Activated effector memory CD4-positive, alpha-beta T cell treated with Interleukin-2 at 50 U/mL for 16 hours (primary cell): ENCODE measurements at places on chromosomes 6 and 20.

- no peak for DNase-seq
Observed at GRCh38 chr20:58432186-58432954, 43.3 kb downstream of the VAPB start.

DNA sequence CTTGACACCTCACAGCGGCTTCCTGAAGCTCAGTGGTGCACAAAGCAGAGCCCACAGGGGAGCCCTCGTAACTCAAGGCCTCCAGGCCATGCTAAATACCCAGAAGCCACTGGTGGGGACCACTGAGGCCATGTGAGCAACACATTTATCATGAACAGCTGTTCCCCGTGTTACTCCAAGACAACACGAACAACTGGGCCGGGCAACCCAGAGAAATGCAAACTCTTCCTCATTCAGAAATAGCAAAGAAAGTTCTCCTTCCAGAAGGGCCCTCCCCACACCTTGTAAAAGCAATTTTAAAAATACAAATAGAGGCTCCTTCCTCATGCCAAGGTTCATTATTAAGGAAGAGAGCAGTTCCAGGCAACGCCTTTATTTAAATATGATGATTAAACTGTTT, 36.3 kb upstream of the SLCO4A1 start:
- no peak for DNase-seq

DNA sequence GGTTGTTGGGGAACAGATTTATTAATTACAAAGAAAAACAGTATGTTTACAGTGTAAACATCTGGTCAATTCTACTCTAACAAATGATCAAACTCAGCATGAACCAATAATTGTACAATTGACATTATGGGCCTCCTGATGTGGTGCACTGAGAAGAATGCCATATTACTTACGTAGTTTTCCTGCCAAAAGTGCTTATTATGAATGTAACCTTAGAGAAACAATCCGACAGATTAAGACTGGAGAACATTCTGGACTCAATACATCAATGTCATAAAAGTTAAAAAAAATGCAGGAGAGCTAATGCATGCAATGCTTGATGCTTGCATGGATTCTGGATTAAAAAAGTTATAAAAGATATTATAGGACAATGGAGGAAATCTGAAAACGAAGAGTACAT, 69.0 kb downstream of the LYRM4 start:
- no peak for DNase-seq

DNA sequence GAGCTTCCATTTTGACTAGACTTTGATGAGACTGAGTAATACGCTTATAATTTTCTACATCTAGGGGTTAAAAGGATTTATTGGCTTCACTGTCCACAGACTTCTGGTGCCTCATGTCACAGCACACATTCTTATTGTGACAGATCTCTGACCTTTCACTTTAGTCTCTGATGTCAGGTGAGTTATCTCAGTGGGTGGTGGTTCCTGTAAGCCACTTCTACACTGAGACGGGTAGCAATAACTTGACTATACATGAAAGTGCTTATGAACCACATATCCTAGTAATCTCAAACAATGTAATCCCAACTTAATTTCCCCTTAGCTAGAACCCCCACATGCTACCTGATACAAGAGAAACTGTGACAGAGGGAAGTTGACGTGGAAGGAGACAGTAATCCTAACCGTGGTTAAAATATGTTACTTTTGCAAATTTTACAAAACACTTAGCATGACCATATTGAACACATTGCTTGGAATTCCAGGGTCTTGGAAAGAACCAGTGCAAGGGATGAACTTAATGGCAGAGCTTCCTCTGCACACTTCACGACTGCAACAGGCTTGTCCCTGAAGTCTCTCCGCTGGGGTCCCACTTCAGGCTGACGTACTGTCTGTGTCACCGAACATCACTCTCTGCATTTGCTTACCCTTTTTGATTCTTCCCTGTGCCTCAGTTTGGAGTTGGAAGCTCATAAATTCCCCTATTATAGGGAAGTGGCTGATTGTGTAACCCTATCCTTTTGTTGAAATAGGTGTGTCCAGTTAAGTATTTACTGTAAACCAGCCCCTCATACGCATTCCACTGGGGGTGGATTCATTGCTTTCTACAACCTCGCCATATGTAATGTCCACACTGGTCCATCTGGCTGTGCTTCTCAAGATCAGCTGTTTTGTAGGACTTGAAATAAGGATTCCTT, 6.4 kb upstream of the TRIM40 start:
- DNase-seq: no peak

DNA sequence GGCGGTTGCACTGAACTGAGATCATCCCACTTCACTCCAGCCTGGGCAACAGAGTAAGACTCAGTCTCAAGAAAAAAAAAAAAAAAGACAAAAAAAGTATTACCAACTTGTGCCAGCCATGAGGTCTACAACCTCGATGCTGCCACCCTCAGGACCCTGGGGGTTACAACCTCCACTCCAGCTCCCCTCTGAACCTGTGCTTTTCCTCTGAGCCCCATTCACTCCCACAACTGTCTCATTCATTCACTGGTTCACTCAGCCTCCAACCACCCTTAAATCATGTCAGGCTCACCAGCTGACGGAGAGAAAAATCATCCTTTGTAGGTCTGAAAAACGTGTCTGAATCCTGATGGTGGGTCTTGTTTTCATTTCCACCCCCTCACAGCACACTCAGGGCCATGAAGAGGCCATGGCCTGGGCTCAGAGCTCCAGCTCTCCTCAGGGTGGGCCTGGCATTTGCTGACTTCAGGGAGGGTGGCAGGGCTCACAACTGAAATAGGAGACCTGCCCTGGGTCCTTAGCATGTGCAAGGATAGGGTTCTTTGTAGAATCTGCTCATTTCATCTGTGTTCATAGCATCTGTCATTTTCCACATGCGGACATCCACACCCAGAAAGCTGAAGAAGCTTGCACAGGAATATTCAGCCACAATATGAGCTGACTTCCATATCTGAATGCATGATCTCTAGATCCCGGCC, 1.9 kb upstream of the ULBP1 start:
- no peak for DNase-seq

DNA sequence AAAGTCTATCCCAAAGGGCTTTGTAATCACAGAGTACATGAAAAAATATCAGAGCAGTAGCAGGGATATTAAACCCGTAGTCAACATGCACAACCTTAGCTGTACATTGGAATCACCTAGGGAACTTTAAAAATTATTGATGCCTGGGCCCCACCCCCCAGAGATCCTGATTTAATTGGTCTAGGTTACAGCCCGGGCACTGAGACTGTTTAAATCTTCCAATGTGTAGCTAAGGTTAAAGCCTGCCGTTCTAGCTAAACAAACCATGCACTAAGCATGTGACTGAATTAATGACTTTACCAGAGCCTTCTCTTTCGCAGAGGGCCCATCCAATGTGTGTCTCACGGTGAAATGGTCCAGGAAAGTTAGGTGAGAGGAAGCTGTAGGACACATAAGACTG, 14.1 kb upstream of the JAG1 start:
- DNase-seq: no peak

DNA sequence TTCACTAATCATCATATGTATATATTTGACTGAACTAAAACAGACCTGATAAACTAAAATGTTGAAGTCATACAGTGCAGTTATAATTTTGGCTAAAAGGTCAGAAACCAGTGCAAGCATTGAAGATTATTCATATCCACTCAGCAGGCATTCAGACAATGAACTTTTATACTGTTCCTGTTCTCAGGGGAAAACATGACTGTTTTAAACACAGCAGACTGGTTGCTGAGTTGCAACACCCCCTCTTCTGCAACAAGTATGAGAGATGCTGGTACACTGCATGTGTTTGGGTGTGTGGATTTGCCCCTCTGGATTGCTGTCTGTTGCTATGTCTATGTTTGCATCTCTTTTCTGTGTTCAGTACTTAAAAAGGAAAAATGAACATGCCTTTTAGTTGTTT, 206.8 kb downstream of the EYA4 start:
- DNase-seq: no peak

- DNase-seq: no peak
Observed at GRCh38 chr6:9437836-9438235, 977.0 kb downstream of the TFAP2A start.

DNA sequence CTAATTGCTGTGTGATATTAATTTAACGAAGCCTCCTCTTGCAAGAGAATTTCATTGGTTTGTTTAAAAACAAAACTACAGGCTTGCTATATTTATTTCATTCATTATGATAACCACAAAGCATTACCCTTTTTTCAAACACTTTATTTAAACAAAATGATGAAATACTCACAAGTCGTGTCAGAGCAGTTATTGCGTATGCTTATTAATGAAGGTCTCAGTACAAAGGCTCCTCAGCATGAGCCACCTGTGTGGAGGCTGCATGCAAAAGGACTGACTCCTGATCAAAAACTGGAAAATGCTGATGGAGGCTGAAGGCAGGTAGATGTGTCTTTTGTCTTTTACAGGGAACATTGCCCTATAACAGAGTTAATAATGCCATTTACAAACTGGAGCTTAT, 130.5 kb downstream of the CRYBG1 start:
- no peak for DNase-seq

- no peak for DNase-seq
Observed at GRCh38 chr6:124960757-124961463, 1.3 kb upstream of the RNF217 start.

- no peak for DNase-seq
Observed at GRCh38 chr6:158524311-158524710, 35.6 kb upstream of the TMEM181 start.
